ENCODE measurements at places on chromosomes 7 and 10. TPM values are rescaled to one million over a fixed set of nuclear protein-coding genes. Genes with fewer than 3 reads are reported as not detected.

DNA sequence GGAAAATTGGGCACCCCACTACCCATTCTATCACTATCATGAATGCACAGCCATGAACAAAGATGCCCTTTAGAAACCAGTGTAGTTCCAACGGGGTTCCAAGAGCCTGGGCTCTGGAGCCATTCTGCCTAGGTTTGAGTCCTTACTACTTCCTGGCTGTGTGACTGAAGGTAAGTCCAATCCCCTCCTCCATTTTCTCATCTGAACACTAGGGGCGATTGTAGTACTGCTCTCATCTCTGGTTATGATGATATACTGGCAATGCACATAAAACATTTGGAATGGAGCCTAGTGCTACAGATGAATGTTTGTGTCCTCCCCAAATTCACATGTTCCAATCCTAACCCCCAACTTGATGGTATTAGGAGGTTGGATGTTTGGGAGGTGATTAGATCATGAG is 28.1 kb upstream of the CDH23 start:
- DNase-seq = peak; percentile 31

- DNase-seq = no peak
Measured at GRCh38 chr10:45515630-45516029, 141.6 kb downstream of the ALOX5 start.

DNA sequence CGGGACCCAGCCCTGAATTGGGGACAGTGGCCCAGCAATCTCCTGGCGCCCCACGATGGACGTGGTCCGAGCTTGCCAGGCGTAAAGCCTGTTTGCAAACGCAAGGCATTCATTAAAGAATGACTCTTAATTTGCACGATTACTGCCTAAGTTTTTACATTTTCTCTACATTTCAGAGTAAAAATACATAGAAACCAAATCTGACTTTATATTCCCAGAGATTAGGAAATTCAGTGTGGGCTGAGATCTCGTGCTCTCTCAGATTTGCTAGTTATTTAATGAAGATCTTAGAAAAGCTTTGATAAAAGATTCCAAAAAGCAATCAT is 337 bp upstream of the CCDC3 start:
- no peak for DNase-seq

- peak; percentile 30 for DNase-seq
Measured at GRCh38 chr7:36659172-36659516, 65.2 kb downstream of the AOAH start.

Gene ANK3
- 2.0 TPM for total RNA-seq
